ENCODE measurements at places on chromosomes 4 and X. TPM values are rescaled to one million over a fixed set of nuclear protein-coding genes. Genes with fewer than 3 reads are reported as not detected.

- H3K27ac ChIP-seq = no peak overlapping the region
- DNase-seq = no peak
- no peaks in the 10 kb centered on the region for H3K36me3 ChIP-seq
- H3K4me1 ChIP-seq = no peaks in the 10 kb centered on the region
Measured at GRCh38 chr4:103887191-103887590, 167.4 kb upstream of the TACR3 start.

Gene LANCL3
- total RNA-seq = 0.16 TPM

DNA sequence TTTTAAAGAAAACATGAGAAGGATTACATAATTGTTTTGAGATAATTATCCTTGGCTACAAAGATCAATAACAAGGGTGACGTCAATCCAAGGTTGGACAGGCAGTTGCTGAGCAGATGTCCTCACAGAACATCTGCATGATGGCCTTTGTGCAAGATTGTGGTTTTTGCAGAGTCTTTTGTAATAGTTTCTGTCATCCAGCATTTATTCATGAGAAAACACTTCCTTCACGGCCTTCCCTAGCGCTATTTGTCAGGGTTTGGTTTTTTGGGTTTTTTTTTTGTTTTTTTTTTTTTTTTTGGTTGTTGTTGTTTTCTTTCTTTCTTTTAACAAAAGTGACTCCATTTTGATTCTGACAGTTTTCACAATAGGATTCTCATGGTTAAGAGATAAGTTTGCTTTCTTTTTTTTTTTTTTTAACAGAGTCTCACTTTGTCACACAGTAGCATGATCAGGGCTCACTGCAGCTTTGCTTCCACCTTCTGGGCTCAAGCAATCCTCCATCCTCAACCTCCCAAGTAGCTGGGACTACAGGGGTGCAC lies 31.5 kb upstream of the ELF2 start:
- H3K27ac ChIP-seq = no peak overlapping the region
- H3K4me3 ChIP-seq = no peak overlapping the region
- H3K27me3 ChIP-seq = peaks cover 7% of the 10 kb centered on the region
- peaks cover 9% of the 10 kb centered on the region for H3K4me1 ChIP-seq

GRCh38 chrX:65928522-65928921 lies 111.4 kb downstream of the VSIG4 start:
- no peaks in the 10 kb centered on the region for H3K27me3 ChIP-seq
- H3K36me3 ChIP-seq = peaks cover 19% of the 10 kb centered on the region
- H3K4me3 ChIP-seq = no peak overlapping the region
- DNase-seq = no peak
- peaks cover 36% of the 10 kb centered on the region for H3K4me1 ChIP-seq
- no peak overlapping the region for H3K27ac ChIP-seq

Gene MAP7D2
- total RNA-seq = 0.21 TPM

- H3K4me1 ChIP-seq = peaks cover 11% of the 10 kb centered on the region
- peak within 1 kb of the TSS; percentile 95 for H3K27ac ChIP-seq
- peak within 1 kb of the TSS; percentile 93 for H3K4me3 ChIP-seq
Measured at GRCh38 chrX:136497556-136498052, at the start of gene HTATSF1. HTATSF1 (plus strand) TSS chrX:136497592; CDS start chrX:136497685, 93 bp downstream.

Gene CFAP47
- not detected for total RNA-seq

DNA sequence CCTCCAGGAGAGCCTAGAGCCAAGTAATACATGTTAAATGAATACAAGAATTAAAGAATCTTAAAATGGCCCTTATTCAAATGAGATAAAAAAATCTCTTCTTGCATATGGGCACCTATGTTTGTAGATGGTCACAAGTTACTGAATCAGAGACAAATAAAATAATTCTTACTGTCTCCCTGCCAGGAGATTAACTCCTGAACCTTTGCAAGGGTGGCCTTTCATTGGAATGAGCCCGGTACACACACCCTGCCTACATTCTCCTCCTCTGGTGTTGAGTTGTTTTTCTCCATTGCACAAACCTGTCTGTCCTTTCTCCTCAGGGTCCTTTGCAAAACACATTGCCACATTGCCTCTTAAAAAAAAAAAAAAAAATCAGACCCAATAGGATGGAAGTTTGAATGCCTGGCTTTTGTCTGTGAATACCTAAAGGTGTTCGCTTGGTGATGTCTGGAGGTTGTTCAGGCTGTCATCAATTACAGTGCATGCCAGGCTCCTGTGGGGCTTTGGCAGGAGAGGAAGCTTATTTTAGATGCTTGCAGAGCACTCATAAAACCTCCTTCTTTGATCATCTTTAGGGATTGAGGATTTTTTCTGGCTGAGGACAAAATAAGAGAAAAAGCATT lies 8.3 kb upstream of the TMEM154 start:
- peaks cover 15% of the 10 kb centered on the region for H3K4me1 ChIP-seq
- H3K36me3 ChIP-seq = no peaks in the 10 kb centered on the region

Gene PCDH18
- not detected for total RNA-seq

DNA sequence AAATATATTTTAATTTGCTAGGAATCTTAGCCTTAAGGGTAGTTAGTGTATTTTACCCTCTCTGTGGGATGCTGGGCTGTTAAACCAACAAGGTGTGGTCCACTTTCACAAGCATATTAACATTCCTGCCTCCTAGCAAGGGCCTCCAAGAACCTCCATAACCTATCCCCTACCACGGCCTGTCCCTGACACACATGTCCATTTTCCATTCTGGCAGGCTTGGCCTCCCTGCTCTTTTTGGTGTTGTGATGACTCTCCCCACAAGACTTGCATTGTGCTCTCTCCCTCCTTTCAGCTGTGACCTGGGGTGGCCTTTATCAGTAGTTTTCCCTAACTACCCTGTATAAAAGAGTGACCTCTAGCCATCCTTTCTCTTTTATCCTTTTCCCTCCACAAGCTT lies 120.2 kb downstream of the KLHL8 start:
- no peak overlapping the region for H3K4me3 ChIP-seq
- H3K27ac ChIP-seq = no peak overlapping the region
- no peaks in the 10 kb centered on the region for H3K27me3 ChIP-seq
- H3K36me3 ChIP-seq = peaks cover 19% of the 10 kb centered on the region
- H3K4me1 ChIP-seq = peaks cover 22% of the 10 kb centered on the region
- no peak for DNase-seq

GRCh38 chrX:95505721-95506120 lies 1178.9 kb upstream of the DIAPH2 start:
- H3K27ac ChIP-seq = no peak overlapping the region
- H3K4me1 ChIP-seq = no peaks in the 10 kb centered on the region
- no peak for DNase-seq
- no peaks in the 10 kb centered on the region for H3K36me3 ChIP-seq

All from activated T-helper 2 cell treated with anti-CD3 and anti-CD28 coated beads, Interferon-gamma antibody, Interleukin-2, Interleukin-4, amounts not matched to agents 10 μg/mL and 5 μg/mL and 100 μg/mL, durations not matched to agents 14 hours and 24 hours and 36 hours (primary cell).